Esophagus squamous epithelium (tissue), 5 donors: ENCODE measurements at places on chromosomes 16 and 17.

DNA sequence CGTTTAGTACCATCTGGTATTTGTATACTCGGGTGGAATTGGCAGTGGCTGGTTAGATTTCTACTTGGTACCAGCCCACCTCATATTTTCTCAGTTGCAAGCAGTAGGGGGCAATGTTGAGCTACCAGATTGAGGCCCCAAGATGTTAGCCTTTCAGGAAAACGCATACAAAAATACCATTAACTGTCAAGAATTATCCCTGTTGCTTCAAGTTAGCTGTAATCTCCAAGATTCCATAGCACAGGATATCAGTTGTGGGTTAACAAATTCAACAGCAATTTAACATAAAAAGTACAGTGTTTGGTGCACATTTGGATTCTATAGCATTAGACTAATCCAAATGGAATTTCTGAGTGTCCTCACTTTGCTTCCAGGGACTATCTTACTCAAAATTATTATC is 188.2 kb downstream of the FTO start:
- no peak for DNase-seq

GRCh38 chr16:799948-800833 is at the start of gene GNG13:
Gene GNG13, minus strand, starts transcription at chr16:800734. Its CDS starts 1,657 bp downstream, at chr16:799077.
- DNase-seq = no peak

- no peak for DNase-seq
Observed at GRCh38 chr16:49354101-49354500, 19.5 kb upstream of the C16orf78 start.

GRCh38 chr17:6090253-6090652 is 20.1 kb downstream of the WSCD1 start:
- no peak for DNase-seq

- DNase-seq = no peak
Observed at GRCh38 chr16:86946396-86946795, 368.0 kb downstream of the FOXL1 start.

GRCh38 chr16:84390131-84390785 is 21.9 kb downstream of the ATP2C2 start:
- no peak for DNase-seq

GRCh38 chr16:78994135-78994745 is 606.3 kb downstream of the MAF start:
- DNase-seq = no peak

GRCh38 chr17:10156948-10157607 is 41.3 kb downstream of the GAS7 start:
- DNase-seq = no peak

GRCh38 chr17:81890447-81891302 is 711 bp downstream of the ALYREF start:
- DNase-seq = no peak

DNA sequence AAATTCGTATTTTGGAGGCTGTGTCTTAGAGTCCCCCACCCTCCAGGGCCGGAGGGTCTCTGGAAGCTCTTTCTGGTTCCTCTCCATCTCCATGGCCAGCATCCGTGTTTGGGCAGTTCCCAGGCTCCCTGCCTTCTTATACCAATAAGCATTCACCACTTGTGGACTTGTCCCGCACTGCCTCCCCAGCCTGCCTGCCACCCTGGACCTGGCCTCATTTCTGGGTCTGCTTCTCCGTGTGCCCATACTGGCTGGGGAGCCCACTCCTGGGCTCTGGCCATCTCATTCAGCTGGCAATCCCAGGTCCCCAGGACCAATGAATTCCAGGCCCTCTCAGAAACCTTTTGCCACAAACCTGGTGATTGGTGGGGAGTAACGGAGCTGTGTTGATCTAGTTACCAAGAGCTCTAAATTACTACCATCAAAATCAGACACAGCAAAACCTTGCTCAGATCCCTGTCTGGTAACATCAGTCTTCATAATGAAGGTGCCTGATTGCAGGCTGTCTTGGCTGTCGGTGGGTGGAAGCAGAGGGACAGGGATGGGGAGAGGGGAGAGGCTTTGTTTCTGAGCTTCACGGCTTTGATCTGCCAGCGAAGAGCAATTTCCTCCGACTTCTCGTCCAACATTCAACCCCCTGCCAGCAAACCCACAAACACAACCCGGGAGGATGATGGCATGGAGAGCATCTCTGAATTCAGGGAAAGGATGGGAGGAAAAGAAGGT is 27.7 kb upstream of the CRHR1 start:
- DNase-seq = no peak

- DNase-seq = no peak
Observed at GRCh38 chr17:14547016-14547415, 246.1 kb downstream of the HS3ST3B1 start.

- no peak for DNase-seq
Observed at GRCh38 chr16:75676909-75677308, at the start of gene CPHXL2. Gene CPHXL2, minus strand, starts transcription at chr16:75677009. Its CDS starts 10 bp downstream, at chr16:75676999.

DNA sequence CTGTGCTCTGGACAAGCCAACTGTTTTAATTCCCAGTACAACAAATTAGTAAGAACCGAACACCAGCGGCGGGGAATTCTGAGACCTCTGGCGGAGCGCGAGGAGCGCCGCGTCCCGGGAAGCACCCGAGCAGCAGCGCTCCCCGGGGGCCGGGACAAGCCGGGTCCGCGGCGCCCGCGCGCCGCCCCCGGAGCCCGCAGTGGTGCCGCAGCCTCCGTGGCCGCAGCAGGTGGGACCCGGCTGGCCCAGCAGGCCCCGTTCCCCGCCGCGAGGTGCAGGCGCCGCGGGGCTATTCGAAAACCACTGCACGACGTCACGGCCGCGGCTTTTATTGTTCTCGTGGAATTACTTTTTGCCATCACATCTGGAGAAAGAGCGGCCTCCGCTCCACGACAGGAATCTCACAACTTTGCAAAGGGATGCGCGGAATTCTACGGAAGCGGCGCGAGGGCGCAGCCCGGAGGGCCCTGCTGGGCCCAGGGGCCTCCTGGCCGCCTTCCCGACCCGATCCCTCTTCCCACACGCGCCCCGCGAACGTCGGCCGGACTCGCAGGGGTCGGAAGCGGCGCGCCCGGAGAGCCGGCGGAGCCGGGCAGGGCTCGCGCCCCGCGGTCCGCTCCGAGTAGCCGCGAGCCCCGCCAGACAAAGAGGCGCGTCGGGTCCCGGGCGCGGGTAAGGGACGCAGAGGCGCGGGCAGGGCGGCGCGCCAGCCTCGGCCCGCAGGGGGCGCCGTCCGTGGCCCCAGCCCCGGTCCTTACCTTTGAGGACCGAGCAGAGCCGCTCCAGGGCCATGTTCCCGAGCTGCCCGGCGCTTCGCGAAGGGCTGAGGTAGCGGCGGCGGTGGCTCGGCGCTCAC is 696 bp downstream of the NETO2 start:
- no peak for DNase-seq
